Pons (tissue), 1 donor: ENCODE measurements at places on chromosomes 6 and 20.

DNA sequence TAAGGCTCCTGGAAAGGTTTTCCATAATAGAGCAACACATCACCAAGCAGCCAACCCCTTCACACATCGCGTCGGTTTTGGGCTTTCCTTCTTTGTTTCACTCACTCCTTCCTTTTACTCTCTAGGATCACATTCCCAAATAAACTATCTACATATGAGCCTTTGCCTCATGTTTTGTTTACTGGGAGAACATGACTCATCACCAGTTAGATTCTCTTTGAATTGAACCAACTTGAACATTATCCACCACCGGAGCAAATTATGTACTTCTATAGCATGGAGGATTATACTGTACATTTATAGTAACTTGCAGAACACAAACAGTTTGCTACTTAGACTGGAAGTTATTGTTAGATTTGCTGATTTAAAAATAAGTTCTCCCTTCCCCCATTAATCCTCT is 41.0 kb downstream of the SAMD5 start:
- no peak for DNase-seq

GRCh38 chr20:33648396-33649004 is 13.6 kb upstream of the C20orf144 start:
- no peak for DNase-seq

- no peak for DNase-seq
Measured at GRCh38 chr6:168243812-168244376, 75.7 kb downstream of the DACT2 start.

DNA sequence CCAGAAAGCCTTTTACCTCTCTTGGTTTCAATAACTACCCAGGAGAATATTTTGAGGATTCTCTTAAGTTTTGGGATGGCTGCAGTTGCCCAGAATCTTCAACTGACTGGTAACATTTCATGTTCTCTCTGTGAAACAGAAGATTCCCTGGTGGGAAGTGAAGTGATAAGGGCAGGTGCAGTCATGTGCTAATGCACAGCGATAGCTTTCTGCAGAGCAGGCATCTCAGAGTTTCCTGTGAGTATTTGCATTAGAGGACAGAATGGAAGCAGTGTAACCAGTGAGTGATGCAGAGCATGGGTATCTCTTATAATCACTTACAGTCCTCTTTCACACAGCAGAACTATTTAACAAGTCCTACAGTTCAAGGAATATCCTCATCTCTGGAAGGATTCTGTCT is 76.1 kb downstream of the HCRTR2 start:
- no peak for DNase-seq

DNA sequence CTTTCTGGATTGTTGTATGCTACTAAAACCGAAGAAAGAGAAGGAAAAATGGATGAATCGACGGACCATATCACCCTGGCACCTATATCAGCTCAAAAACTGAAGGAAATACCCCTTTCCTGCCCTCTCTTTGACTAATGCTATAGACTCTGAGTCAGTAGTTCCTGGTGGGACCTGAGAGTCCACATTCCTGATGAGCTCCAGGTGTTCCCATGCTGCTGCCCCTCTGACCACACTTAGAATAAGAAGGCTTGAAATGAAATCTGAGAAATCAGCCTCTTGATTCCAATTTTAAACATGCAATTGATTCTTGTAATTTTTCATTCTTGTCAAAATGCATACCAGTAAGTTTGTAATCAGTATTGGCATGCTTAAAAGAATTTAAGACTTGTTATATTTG is 75.2 kb downstream of the PRL start:
- no peak for DNase-seq

DNA sequence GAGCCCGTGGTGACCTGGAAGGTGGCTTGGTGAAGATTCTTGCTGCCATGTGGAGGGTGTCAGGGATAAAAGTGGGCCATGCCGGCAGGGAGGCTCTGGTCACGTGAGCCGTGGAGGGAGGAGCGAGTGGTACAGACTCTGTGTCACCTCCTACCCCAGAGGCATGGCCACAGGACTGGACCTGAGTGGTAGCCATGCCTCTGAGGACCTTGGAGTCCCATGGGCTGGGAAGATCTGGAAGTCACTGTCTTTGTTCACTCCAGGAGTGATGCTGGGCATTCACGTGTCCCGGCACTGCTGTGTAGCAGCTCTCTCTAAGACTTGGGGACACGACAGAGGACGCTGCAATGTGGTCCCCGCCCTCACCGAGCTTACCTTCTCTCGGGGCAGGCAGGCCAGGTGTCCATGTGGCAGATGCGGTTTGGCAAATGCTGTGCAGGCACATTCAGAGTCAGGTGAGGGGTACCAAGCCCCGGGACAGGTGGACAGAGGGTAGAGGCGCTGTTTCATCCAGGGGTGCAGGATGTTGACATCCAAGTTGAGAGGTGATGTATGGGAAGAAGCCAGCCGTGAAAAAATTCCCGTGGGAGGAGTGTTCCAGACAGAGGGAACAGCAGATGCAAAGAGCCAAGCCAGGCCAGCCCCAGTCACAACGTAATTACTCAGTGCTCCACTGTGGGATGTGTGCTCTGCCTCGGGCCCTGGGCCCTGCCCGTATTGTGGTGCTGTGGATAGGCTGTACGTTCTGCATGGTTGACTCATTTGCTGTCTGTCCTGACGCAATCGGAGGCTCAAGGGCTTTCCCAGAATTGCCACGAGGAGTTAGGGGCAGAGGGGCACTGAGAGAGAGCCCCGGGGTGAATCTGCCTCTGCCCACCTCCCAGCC is 307.8 kb downstream of the TAF4 start:
- no peak for DNase-seq

DNA sequence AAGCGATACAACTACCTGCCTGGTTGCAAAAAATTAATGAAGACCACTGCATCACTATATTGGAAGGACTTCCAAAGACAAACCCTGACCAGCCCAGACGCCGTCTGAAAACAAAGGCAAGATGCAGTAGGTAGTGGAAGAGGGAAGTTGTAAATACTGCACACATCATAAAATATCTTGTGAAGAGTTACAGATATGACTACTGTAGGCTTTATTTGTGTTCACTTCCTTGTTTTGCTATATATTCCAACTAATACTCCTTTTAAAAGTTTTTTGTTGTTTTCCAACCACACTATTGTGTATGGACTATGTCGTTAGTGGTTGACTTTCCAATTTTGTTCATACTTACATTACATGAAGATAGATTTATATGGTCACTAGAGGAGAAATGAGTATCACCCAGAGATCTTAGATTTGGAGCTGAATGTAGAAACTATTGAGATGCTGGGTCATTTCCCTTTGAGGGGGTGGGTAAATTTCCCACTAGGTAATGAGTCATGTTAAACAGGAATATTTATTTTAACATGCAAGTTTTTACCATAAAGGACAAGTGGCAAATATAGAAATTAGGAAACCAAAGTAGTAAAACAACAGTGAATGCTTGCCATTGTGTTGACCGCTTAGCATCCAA is 16.6 kb upstream of the TXLNB start:
- DNase-seq: no peak
